ENCODE measurements at places on chromosomes 7 and 10.

GRCh38 chr7:129796186-129796775, 156.5 kb downstream of the UBE2H start:
- no peak for DNase-seq

- DNase-seq: no peak
Observed at GRCh38 chr7:149884541-149884940, 10.8 kb downstream of the ATP6V0E2 start.

DNA sequence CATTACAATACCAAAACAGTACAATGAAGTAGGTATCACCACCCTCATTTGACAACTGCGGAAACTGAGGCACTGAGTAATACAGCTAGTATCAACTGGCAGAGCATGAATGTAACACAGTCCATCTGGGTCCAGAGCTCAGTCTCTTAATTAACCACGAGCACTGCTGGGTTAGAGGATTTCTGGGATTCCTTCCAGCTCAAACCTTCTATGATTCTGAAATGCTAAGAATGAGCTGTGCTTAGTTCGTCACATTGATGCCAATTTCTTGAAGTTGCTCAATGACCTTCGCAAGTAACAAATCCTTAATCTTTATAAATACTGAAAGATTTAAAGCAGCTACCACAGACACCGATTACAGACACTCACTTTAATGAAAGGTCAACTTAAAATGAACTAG, 62.5 kb downstream of the SGMS1 start:
- DNase-seq: no peak

DNA sequence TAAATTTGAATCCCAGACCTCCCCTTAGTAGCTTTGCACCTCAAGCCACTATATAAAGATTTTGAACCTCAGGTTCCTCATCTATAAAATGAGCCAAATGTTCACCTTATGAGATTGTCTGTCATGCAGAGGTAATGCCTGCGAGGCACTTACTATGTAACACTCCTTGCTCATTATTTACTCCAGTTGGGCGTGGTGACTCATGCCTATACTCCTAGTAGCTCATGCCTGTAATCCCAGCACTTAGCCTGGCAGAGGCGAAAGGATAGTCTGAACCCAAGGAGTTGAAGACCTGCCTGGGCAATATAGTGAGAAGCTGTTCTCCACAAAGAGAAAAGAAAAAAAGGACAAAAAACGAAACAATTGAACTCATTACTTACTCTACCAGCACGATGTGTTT, 82.2 kb downstream of the MDFIC start:
- no peak for DNase-seq

GRCh38 chr7:26454180-26454579, 162.5 kb downstream of the SNX10 start:
- DNase-seq: no peak

DNA sequence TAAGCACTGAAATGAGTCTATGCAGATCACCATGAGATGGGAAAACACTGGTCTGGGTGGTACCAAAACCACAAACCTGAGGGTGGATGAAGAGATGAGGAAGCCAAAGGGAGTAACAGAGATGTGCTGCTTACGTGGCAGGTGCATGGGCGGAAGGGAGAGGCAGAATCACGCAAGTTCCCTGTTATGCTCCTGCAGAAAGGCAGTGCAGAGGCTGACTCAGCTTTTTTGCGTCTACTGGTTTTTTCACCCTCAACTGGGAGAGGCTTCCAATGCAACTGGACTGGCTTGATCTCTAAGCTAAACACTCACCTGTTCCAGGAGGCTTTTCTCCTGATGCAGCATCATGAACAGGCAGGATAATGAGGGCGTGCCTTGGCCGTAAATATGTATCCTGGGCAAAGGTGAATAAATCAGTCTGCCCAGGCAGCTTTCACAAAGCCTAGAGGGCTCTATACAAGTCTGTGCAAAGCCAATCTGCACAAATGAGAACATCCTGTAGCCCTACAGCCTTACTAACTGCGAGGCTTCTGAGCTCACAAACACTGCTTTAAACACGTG, 95.4 kb upstream of the AFAP1L2 start:
- DNase-seq: peak; percentile 54

- no peak for DNase-seq
Observed at GRCh38 chr10:80454513-80455460, 677 bp downstream of the TSPAN14 start.

GRCh38 chr10:100535338-100535714, 417 bp upstream of the HIF1AN start:
- DNase-seq: no peak

DNA sequence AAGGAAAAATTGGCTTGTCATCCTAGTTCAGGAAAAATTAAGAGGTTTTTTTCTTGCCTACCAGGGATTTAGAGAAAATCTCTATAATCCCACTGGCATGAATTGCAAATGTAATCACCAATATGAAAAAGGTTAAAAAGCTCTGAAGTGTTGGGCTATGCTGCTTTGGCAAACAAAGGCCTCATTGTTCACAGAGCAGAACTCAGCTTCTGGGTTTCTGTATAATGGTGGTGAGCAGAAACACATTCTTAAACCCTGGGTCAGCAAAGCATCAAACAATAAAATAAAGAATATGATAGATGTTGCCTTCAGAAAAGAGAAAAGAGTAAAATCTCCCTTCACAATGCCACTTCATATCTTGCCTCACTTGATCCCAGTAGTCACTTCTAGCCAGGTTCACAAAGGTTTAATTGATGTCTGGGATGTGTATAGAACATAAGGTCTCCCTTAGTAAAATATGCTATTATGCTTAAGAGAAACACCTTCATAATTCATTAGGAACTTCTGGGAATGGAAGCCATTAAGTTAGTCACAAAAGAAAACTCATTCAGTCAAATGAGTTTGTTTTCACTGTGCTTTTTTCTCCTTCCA, 1255.5 kb upstream of the PHF14 start:
- DNase-seq: no peak

- no peak for DNase-seq
Observed at GRCh38 chr10:94206176-94206575, 156.6 kb downstream of the NOC3L start.

DNA sequence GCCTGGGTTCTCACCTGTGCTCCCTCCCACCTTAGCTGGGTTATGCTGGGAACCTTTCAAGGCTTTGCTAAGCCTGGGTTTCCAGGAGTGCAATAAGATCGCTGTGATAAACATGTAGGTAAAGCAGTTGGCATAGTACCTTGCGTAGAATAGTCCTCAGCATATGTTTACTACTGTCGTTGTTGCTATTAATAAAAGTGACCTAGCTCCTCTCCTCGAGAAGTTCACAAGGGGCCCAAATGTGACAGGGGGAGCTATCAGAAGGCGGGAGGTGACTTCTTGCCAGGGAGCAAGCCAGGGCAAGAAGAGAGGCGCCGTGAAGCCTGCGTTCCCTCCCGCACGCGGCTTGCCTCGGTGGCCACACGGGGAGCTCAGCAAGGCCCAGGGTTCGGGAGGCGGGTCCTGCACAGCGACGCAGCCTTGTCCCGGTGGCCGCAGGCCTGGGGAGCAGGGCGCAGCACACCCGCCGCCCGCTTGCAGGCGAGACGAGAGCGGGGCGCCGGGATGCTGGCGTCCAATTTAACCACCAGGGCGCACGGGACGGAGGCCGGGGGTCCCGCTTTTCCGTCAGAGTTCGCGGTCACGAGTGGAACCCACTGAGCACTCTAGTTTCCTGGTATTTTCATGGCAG, 106.2 kb downstream of the SNX10 start:
- DNase-seq: no peak

- DNase-seq: no peak
Observed at GRCh38 chr7:80940539-80941207, 21.8 kb upstream of the SEMA3C start.

DNA sequence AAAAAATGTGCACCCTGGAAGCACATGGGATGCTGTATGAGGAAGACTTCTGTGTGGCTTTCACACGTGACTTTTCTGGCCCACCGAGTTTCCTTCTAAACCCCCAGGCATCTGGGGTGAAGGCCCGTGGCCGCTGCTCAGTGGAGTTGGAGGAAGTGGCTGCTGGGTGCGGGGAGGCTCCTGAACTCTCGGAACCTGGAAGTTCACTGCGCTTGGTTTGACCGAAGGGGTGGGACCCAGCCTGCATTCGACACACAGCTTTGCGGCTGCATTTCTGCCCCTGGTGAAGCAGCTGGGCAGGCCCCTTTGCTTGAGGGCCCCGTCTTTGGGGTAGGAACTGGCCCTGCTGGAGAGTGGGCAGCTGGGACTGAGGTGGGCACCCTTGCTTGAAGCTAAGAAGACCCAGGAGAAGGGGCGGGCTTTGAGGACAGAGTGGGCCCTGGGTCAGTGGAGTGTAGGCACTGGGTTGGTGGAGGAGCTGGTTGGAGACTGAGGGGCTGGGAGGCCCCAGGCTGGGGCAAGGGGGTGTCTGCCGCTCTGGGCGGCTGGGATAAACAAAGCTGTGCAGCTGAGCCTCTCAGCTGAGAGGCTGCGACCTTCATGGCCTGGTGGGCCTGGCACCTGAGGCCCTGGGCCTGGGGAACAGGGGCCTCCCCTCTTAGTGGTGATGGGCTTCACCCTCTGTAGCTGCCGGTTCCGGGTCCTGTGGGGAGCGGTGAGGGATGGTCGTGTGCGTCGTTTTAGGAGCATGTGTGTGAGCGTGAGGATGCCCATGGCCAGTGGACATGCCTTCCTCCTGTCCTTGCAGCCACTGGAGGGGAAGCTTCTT, 78.0 kb downstream of the INPP5A start:
- no peak for DNase-seq

GRCh38 chr7:77409739-77410547, 6.2 kb downstream of the GSAP start:
- no peak for DNase-seq

DNA sequence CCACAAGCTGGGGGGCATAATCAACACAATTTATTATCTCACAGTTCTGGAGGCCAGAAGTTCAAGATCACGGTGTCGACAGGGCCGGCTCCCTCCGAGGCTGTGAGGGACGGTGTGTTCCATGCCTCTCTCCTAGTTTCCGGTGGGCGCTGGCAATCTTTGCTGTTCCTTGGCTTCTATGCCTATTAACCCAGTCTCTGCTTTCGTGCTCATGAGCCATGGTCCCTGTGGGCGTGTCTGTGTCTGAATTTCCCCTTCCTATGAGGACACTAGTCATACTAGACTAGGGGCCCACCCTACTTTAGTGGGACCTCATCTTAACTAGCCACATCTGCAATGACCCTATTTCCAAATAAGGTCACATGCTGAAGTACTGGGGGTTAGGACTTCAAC, 29.4 kb downstream of the HIPK2 start:
- no peak for DNase-seq

DNA sequence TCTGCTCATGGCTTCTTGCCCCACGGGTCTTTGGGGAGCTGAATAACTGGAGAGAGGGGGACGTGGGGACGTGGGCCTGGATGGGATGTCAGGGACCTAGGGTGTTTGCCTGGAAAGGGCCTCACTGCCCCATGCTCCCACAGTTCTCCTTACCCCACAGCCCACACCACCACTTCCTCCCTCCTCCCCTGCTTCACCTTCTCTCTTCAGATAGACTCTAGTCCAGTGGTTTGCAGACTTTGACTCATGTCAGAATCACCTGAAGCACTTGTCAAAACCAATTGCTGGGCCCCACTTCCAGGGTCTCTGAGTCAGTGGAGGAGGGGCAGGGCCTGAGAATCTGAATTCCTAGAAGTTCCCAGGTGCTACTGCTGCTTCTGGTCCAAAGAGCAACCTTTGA, 327.4 kb downstream of the RPS24 start:
- no peak for DNase-seq

- DNase-seq: peak; percentile 15
Observed at GRCh38 chr7:101138213-101138870, 11.4 kb downstream of the SERPINE1 start.

- no peak for DNase-seq
Observed at GRCh38 chr7:40597517-40597916, 462.7 kb downstream of the SUGCT start.

- DNase-seq: no peak
Observed at GRCh38 chr10:62352356-62352970, 21.7 kb upstream of the ZNF365 start.

DNA sequence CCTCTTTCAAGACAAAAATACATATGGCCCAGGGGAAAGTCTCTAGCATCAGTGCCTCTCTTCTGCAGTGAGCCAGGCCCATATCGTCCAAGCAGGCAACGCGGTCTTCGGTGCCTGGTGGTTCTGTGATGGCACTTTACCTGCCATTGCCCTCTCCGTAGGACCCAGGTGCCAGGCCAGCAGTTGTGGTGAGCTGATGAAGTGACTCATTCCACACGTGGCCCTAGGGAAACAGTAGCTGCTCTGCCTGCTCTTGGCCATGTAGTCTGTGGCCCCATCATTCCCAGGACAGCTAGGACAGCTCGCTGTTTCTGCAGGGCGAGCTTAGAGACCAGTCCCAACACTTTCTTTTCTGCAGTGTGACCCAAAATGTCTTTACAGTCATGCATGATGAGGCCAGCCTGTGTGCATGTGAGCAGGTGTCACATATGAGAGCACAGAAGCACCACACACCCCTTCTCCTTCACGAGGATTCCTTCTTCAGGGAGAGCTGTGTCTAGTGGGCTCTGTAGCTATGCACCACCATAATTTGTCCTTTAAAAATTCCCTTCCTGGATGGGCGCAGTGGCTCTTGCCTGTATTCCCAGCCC, 39.0 kb downstream of the SVIL start:
- DNase-seq: no peak

- no peak for DNase-seq
Observed at GRCh38 chr7:71504697-71505441, 372.9 kb downstream of the GALNT17 start.

DNA sequence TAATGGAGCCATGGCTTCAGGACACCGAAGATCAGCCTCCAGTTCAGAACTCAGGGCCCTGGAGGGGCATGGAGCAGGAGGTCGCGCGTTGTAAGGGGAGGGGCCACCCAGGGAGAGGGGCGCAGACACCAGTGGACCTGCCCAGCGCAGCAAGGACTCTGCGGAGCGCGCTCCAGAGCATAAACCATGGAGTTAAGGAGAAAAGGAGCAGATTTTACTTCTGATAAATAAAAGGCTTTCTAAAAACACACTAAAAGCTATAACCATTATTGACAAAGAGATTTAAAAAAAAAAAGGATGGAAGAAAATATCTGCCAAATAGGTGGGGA, 10.5 kb downstream of the CALY start:
- no peak for DNase-seq

DNA sequence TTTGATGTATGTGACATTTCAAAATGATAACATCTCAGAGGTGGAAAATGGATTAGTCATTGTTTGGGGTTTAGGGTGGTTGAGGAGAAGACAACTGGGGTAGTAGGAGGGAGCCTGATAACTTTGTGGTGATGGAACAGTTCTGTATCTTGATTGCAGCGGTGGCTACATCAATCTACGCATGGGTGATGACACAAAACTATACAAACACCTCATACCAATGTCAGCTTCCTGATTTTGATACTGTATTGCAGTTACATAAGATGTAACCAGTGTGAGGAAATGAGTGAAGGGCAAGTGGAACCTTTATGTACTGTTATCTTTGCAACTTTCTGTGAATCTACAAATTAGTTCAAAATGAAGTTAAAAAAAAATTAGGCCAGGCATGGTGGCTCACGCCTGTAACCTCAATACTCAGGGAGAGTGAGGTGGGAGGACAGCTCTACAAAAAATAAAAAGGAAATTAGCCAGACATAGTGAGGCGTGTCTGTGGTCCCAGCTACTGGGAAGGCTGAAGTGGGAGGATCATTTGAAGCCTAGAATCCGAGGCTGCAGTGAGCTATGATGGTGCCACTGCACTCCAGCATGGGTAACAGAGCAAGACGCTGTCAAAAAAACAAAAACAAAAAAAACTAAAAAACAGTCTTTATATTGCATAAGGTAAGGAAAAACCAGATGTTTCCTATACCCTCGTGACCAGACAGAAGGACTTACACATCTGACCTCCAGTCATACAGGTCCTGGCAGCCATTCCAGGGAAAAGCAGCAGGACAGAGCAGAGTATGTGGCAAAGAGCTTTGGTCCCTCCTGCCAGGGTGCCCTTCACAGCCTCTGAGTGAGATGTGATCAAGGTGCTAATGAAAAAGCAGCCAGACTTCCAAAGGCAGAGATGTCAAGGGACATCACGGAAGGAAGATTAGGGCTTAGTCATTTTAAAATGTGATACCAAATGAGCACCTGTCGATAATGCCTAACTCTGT, 50.8 kb downstream of the CYTH3 start:
- no peak for DNase-seq
